NCI-H2081 (cell line): ENCODE measurements at places on chromosomes 6 and 20.

DNA sequence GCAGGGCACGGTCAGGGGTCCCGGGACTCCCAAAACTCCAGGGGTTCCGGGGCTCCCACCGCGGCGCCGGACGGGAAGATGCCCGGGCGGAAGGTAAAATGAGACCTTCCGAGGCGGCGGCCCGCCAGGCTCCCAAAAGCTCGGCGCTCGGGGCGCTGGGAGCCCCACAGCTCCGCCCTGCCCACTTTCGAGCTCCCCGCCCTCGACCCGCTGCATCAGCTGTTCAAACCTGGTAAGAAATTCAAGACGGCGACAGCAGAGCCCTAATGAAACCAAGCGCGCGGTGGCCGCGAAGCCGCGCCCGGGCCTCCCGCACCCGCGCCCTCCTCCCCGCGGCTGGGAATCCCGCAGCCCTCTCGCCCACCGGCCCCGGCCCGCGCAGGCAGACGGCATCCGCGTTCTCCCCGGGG lies 369 bp downstream of the SLC4A11 start:
- DNase-seq, result no peak

DNA sequence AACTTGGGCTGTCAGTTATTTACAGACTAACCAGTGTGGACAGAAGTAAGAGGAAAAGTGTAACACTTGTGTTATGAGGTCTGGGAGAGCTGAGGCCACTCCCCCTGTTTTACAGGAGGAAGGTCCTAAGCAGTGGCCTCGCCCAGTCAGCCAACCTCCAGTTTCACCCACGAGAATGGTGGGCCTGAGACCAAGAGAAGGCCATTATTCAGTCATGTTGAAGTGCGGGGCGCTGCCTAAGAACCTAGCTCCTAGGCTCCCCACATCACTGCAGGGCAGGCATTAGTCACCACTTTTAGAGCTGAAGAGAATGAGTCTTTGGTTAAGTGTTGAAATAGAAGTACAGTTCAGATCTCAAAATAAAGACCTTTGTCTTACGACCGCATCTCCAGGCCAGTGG lies 27.9 kb downstream of the CDYL start:
- no peak for DNase-seq

DNA sequence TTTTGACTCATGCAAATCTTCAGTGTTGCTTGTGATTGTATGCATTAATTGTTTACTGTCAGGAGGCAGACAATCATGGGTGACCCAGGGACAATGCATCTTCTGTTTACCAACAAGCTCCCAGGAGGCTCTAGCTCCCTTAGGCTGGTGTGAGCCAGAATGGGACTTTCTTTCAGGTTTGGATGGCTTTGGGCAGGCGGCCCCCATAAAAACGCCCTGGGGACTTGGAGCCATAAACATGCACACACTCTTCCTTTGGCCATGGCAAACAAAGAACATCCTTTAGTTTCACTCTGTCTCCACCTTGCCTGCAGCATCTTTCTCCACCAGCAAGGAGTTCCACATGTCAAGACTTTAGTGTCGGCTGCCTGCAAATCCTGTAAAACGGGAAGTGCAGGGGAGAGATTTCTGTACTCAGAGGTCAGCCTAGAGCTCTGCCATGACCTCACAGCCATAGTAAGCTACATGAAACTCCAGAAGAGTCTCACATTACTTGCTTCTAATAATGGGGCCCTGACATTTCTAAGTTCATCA lies 127.6 kb downstream of the MAP3K7 start:
- no peak for DNase-seq

DNA sequence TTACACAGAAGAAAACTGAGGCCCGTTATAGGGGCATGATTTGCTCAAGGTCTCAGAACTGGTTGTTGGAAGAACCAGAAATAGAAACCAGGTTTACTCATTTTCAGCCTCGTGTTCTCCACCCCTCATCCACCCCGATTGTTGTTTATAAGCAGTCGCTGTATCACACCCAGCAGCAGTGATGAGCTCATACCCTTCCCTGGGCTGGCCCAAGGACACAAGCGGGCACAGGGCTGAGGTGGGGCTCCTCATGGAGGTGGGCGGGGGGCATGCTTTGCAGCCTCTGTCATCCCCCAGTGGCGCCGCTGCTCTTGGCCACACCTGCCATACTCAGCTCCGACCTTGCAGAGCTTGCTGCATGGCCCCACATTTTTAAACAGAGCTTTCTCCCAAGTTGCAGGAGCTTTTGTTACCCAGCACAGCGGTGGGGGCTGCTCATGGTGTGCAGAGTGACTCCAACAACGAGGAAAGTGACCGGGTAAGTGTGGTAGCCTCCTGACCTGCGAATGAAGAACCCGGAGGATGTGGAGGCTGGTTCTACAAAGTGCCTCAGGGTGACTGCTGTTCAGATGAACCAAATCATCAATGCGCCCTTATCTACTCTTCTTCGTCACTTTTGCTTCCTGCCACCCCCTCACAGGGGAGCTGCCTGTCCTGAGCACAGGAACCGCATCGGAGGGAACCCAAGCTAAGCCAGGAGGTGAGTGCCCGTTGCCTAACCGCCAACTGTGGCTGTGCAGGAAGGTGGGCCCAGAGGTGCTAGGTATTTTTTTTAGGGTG lies 43.6 kb upstream of the NKX2-2 start:
- no peak for DNase-seq

- no peak for DNase-seq
These were observed 71.8 kb upstream of the DSP start for GRCh38 chr6:7469696-7470095.

DNA sequence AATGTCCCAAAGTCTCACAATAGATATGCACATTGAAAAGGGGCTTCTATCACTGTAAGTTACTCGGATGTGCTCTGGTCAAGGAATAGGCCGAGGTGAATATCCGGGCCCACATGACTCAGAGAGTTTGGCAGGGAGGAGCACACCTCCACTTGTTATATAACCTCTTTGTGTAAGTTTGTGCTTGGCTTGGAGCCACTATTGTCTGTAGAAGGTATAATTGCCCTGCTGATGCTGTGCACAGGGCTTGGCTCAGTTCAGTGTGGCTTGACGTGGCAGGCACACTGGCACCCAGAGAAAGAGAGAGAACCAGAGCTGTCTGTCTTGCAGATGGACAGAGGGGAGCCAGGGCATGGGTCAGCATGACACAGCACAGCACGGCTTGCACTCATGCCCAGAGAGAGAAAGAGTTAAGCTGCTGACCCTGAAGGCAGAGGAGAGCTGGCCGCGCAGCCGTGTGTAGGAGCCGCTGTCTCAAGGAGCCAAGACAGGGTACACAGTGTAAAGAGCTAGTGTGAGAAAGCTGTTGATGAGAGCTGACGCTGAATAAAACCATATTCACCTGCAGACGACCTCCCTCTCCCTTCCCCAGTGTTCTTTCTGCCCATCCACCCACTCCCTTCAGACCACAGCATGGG lies 482.5 kb downstream of the C6orf118 start:
- peak; percentile 38 for DNase-seq

- DNase-seq, result no peak
These were observed 51.7 kb upstream of the HINT3 start for GRCh38 chr6:125904871-125905270.

DNA sequence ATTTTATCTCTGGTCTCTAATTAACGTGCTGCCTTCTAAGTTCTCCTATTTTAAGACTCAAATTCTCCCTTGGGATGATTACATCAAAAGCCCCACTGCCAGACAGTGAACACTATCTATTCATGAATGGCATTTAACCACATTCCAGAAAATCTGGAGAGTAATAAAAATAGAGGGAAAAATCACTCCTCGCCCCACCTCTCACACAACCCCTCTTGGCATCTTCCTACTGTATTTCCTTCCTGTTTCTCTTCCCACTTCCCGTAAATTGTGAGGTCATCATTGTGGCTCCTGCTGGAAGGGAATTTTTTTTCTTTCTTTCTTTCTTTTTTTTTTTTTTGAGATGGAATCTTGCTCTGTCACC lies 31.5 kb downstream of the RAB44 start:
- no peak for DNase-seq
